GM19239 (cell line): ENCODE measurements at places on chromosomes 7 and 10.

- DNase-seq = no peak
Observed at GRCh38 chr10:101126684-101127628, 4.1 kb upstream of the TLX1 start.

DNA sequence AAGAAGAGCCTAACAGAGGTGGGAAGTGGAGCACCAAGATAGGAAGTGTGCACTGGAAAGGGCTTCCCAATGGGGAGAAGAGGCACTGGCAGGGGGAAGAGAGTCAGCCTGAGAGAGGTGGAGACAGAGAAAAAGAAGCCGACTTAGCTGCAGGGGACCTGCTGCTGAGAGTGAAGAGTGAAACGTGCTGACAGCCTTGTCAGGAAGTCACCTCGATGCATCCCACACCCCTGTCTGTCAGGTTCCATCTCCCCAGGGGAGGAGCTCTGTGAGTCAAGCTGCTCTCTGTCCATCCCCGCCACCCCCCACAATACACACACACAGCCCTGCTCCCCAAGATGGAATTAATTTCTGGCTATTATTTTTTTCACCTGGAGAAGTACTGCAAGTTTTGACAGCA, 14.0 kb downstream of the KAZALD1 start:
- DNase-seq = no peak

- DNase-seq = no peak
Observed at GRCh38 chr7:128986609-128987008, 48.9 kb downstream of the IRF5 start.

DNA sequence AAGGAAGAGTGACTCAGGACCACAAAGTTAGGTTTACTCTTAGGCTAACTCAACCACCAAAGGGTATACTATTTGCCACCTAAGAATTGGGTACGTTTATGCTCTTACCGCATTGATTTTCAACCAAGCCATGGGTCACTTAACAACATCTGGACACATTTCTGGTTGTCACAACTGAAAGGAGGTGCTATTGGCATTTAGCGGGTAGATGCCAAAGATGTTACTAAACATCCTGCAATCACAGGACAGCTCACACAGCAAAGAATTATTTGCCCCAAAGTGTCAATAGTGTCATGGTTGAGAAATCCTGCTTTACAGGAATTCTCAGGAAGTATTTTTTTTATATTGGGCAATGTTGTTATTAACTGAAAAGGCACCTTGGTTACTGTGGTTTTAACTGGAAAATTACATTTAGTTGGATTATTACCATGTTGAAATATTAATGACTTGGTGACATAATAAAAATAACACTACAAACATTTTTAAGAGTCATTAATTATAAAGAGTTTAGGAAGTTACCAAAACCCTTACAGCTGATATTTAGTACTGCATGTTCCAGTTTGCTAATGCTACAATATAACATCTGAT, 185.0 kb upstream of the TMEM196 start:
- DNase-seq = no peak

- no peak for DNase-seq
Observed at GRCh38 chr10:69406302-69406811, 10.4 kb downstream of the TACR2 start.

DNA sequence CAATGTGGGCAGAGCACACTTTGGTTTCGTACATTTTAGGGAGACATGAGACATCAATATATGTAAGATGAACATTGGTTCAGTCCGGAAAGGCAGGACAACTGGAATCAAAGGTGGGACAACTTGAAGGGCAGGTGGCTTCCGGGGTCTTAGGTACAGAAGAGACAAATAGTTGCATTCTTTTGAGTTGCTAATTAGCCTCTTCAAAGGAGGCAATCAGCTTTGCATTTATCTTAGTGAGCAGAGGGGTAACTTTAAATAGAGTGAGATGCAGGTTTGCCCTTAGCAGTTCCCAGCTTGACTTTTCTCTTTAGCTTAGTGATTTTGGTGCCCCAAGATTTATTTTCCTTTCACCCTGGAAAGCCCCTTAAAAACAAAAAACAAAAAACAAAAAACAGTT, 21.3 kb downstream of the ZNF487 start:
- DNase-seq = no peak

- DNase-seq = no peak
Observed at GRCh38 chr7:11709196-11709595, 122.8 kb downstream of the THSD7A start.

- DNase-seq = no peak
Observed at GRCh38 chr7:11753433-11753832, 78.6 kb downstream of the THSD7A start.

GRCh38 chr7:155000795-155001194, 2.1 kb downstream of the PAXIP1 start:
- DNase-seq = no peak

DNA sequence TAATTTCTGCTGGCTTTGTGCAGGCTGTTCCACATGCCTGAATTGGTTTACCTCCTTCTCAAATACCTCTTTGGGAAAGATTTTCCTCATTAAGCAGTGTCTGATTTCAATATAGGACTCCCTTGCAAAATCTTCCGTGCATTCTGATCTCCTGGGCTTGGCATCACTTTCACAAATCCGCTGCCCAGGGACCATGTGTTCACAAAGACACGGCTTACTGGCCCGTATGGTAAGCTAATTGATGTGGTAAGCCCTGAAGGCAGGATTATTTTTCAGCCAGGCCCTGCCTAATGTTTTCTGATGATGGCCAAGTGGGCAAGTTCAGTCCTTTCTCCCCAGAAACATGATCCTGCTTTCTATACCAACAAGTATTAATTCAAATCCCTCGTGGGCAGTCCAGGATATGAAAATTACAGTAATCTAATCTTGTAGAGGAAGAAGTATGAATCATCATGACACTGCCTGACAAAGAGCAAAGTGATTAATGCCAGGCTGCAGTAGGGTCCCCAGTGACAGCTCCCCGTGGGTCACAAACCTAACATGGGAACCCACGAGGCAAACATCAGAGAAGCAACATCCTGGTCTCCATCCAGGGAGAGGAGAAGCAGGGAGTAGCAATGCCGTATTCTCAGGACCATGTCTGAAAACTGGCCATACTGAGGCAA, 11.6 kb upstream of the SVIL start:
- DNase-seq = no peak

GRCh38 chr10:69405221-69405620, 11.5 kb downstream of the TACR2 start:
- no peak for DNase-seq

DNA sequence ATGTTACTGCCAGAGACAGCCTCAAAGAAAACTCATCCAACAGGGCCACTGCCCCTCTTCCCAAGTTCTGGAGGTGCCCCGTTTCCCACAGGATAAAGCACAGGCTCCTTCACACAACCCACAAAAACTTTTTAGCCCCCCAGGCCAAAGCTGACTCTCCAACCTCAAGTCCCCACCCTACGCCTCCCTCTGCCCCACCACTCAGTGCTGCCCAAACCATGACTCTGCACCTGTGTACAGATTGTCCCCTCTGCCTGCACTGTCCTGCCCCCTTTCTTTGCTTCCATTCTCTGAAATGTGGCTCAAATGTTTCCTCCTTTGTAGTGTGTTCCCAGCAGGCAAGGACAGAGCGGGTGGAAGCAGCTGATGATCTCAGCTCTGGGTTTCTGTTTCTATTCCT, 284.0 kb downstream of the GRID1 start:
- no peak for DNase-seq

GRCh38 chr10:18797286-18797685, 138.1 kb downstream of the ARL5B start:
- DNase-seq = no peak

DNA sequence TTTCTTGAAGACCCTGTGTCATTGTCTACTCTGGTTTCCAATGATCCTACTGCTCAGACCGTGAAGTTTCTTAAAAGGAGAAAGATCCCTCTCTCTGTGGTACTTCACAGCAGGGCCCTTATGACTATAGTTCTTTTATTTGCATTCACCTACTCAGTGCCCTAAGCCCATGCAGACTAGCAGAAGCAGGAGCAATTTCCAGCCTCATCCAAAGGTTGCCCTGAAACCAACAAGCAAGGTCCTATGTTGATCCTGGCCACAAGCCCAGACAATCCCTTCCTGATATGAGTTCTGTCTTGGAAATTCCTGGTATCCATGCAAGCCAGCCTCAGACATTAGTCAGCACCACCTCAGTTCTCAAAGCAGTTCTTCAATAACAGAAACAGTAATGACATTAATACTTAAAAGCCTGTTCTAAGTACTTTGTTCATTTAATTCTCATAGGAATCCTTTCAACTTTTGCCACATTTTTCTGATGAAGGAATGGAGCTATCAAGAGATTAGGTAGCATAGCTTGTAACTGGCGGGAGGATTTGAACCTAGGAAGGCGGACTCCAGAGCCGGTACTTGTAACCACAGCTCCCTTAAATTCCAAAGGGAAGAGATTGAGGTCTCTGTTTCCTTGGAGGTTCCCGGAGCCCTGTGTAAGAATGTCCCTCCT, 58.1 kb upstream of the ST8SIA6 start:
- no peak for DNase-seq

DNA sequence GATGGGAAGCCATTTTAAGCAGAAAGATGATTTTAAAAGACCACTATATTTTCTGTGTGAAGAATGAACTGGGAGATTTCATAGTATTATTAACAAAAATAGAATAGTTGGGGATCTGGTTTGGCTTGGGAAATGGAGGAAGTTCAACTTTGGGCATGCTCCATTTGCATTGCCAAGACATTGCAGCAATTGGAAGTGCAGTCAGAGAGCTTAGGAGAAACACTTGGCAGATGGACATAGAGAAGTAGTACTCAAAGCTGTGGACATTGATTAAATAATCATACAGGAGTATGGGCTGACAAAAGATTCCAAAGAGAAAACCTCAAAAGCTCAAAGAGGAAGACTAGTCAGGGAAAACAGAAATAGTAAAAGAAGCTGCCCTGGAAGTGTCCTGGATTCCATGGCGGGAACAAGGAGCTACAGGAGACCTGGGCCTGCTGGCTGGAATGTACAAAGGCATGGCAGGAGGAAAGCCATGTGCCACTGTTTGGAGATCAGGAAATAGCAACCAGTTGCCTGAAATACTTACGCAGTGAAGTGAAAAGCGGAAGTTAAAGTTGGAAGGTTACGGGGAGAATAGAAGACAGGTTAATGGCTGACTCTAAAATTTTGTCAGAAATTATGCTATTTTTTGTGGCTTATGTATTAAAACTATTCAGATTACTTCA, 93.6 kb upstream of the MXI1 start:
- no peak for DNase-seq

GRCh38 chr10:63213489-63213888, 80.4 kb downstream of the NRBF2 start:
- DNase-seq = no peak

DNA sequence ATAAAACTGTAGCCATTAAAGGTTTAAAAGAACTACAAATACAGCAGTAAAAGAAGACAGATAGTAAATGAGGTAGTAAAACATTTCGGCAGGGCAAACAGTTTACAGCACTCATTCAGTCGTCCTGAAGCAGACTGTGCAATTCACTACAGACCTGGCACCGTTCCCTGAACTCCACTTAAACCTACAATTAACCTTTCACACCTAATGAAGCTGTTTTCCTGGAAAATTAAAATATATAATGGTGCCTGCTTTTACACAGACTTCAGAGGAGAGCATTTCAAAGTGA, 335.3 kb downstream of the GFRA1 start:
- no peak for DNase-seq

GRCh38 chr7:81641873-81642272, 128.0 kb downstream of the HGF start:
- DNase-seq = no peak

DNA sequence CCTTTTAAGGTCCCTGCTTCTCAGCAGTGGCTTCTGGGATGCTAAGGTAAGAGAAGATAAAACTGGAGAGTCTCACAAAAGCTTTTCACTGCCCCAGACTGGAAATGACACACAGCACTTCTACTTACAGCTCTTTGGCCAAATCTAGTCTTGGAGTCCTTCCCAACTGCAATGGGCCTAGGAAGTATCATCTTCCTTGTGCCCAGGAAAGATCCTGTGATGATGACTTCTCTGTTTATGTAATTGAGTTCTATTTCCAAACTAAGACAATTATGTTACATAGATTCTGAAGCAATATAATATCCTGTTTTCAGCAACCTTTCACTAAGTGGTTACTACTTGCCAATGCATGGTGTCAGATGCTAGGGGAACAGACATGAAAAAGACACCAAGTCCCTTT, 234.1 kb downstream of the PTEN start:
- DNase-seq = no peak

GRCh38 chr7:128351296-128352152, 7.8 kb upstream of the RBM28 start:
- no peak for DNase-seq

DNA sequence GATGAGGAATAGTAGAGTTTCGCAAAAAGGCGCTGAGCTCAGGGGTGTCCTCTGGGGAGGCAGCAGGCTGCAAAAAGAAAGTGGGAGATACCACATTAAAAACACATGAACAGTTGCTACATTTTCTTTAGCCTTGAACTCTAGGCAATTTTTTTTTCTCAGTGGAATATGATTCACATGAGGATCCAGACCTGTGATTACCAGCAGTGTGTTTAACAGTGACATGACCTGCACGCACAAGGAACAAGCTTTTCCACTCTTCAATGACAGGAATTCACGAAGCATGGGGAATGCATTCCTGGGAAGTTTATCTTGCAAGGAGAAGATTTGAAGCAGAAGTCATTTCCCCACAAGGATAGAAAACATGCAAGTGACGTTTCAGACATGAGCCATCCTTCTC, 161.6 kb downstream of the ITGA8 start:
- no peak for DNase-seq

- DNase-seq = no peak
Observed at GRCh38 chr10:53358536-53358935, 586.0 kb upstream of the MBL2 start.

GRCh38 chr10:4028027-4028471, 243.0 kb upstream of the KLF6 start:
- no peak for DNase-seq

DNA sequence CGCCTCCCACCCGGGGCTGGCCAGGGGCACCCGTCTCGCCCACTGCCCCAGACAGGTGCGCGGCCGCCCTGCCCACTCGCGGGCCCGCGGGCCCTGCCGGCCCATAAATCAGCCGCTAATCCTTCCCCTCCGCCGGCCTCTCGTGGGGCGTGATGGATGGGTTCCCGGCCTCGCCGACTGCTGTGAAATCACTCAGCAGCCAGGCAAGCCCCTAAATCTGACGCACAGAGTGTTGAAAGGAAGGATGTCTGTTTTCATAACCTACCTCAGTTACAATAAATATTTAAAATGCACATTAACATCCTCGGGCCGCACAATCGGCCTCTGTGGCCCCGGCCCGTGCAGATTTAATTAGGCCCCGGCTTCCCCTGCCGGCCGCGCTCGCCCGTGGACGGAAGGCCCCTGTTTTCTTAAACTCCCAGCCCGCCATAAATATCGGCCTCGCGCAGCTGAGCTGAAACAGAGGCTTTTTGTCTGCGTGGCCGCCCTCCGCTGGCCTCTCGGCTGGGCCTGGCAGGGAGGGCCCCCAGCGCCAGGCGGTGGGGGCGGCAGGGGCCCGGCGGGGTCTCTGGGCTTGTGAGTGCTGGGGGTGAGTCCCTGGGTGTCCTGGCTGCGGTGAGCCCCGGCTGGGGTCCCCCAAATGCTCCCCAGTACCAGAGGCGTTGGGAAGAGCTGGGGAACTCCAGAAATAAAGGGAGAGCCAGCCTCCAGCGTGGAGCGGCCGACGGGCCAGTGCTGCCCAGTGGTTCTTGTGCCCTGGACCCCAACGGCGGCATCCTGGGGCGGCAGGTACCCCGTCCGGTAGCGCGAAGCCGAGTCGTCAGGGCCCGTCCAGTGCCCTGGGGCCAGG, 90.7 kb downstream of the UNCX start:
- DNase-seq = no peak

GRCh38 chr10:84530724-84531325, 202.4 kb downstream of the CCSER2 start:
- no peak for DNase-seq
